ENCODE measurements at places on chromosomes 12 and 14. TPM values are rescaled to one million over a fixed set of nuclear protein-coding genes. Genes with fewer than 3 reads are reported as not detected.

The ABCC9 gene
- 21.1 TPM for polyA plus RNA-seq

The ZDHHC22 gene
- not detected for polyA plus RNA-seq

The RERG gene
- 3.5 TPM for polyA plus RNA-seq

The RAD52 gene
- polyA plus RNA-seq, result 14.8 TPM

The KRT79 gene
- polyA plus RNA-seq, result not detected

The GPR65 gene
- polyA plus RNA-seq, result 0.29 TPM

The CHGA gene
- not detected for polyA plus RNA-seq

The APOF gene
- not detected for polyA plus RNA-seq

Measured in heart right ventricle (tissue), 16 donors.